IMR-90 (cell line): ENCODE measurements at places on chromosomes 11 and 22. TPM values are rescaled to one million over a fixed set of nuclear protein-coding genes. Genes with fewer than 3 reads are reported as not detected.
A peak's percentile ranks its signal among the peaks of the same experiment; 100 is the strongest.

DNA sequence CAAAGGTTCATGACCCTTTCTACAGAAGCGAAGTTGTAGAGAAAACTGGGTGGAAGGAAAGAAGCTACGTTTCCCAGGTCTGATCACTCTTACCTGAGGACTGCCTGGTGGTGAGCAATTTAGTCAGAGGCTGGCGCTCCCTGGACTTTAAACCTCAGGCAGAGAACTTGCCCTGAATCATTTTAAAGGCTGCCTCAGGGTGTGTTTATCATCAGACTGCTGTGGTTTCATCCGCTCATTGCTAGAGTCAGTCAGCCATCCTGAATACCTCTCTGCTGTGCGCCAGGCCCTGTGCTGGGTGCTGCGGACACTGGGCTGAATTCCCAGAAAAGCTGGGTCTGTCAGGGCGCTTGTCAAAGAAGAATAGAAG is 2.7 kb downstream of the DTX4 start:
- DNase-seq, result peak; percentile 70

DNA sequence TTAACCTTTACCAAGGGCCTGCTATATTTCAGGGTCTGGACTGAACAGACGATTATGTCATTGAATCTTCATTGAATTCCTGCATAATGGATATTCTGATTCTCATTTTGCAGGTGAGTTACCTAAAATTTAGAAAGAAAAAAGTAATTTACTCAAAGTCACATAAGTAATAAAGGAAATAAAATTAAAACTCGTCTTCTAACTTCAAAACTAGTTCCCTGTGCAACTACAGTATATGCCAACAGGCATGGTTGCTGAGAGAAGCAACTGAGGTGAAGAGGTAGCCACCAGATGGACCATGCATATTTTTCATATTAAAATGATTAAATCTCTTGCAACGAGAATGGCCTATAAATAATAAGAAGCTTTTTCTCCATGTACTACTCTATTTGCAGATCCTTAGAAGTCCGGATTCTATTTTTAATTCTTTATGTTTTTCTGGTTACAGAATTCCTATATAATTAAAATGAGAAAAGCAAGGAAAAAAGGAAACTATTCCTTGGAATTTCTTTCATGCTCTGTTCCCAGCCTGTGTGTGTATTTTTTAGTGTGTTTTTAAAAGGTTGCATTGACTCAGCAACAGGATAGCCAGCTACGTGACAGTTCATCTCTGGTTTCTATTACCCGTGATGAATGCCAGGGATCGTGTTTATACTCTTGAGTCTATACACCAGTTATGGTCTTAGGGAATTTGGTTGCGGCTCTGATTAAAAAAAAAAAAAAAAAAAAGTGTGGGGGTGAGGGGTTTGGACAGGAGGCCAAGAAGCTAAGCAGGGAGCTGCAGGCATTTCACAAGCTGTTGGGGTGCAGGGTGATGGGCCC is 186.8 kb downstream of the ETS1 start:
- peak; percentile 89 for DNase-seq

- no peak for DNase-seq
Measured at GRCh38 chr22:47784991-47785390, 1022.5 kb downstream of the TBC1D22A start.

GRCh38 chr11:120718171-120718570 is 206.6 kb downstream of the GRIK4 start:
- no peak for DNase-seq

DNA sequence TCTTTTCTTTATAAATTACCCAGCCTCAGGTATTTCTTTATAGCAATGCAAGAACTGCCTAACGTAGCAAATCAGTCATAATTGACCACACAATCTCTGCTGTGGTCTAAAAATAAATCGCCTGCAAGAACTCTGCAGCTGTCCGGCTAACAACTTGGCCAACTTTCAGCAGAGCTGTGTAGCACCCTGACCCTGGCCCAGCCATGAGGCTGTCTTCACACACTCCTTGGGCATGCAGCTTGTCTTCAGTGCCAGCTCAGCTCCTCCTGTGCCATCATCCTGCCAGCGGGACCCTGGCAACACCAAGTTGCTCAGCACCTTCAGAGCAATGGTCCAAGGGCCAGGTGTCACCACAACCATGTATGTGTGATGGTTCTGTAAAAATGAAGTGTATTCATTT is 355.6 kb downstream of the OPCML start:
- DNase-seq, result no peak

GRCh38 chr11:74443071-74443864 is 24.1 kb downstream of the KCNE3 start:
- peak; percentile 11 for DNase-seq

GRCh38 chr11:109184376-109184775 is 237.6 kb upstream of the C11orf87 start:
- no peak for DNase-seq

- DNase-seq, result no peak
Measured at GRCh38 chr11:96388891-96389719, 607 bp downstream of the CCDC82 start.

DNA sequence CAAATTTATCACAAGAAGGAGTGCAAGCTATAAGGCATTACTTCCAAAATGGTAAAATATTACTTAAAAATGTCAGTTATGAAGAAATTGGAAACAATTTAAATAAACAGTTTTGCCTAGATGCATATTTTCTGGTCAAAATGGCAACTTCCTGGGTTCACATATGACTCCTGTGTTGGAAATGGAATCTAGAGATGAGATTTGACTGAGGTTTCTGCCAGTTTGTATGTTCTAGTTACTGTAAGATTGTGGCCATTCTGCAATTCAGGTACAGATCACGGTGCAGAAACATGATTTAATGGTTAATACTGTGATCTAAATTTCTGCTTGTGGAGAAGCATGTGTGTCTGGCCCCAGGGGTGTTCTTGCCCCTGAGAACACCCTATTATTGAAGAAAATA is 3.4 kb upstream of the OR4C6 start:
- no peak for DNase-seq

DNA sequence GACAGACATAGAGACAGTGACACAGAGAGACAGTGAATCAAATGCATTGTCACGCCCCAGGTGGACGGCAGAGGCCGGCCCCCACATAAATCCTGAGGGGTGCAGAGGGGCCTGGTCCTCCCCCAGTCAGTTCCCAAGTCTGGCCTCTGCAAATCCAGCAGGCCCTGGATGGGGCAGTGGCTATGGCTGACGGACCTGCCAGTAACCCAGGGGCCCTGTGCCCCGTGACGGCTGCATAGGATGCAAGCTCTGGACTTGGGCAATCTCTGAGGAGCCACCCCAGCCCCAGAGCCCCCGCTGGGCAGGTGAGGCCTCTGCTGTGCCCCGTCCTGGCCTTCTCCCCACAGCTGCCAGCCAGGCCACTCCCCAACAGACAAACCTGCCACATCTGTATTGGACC is 204.5 kb downstream of the BRD1 start:
- DNase-seq, result no peak

DNA sequence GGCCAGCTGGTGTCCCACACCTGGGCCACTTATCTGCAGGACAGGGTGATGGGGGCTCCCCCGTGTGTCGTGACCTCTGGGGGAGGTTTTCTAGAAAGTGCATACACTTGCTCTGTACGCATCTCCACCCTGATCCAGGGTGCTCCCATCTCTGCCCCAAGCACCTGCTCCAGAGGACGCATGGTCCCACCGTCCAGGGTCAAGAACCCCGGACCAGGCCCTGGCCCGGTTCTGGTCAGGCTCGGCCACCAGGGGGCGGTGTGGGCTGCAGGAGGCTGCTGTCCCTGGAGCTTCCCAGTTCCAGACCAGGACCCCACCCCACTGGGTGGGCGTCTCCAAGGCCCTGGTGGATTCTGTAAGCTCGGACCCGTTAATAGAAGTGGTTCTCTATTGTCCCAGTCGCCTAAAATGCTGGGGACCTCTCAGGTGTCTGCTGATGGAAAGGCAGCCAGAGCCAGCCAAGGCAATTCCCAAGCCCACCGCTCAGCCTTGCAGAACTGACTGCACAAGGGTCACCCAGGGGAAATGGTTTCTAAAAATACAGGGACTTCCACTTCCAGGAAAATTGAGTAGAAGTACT is 34.7 kb upstream of the SEPTIN5 start:
- DNase-seq, result no peak

- DNase-seq, result no peak
Measured at GRCh38 chr11:35662061-35662648, 420 bp upstream of the TRIM44 start.

DNA sequence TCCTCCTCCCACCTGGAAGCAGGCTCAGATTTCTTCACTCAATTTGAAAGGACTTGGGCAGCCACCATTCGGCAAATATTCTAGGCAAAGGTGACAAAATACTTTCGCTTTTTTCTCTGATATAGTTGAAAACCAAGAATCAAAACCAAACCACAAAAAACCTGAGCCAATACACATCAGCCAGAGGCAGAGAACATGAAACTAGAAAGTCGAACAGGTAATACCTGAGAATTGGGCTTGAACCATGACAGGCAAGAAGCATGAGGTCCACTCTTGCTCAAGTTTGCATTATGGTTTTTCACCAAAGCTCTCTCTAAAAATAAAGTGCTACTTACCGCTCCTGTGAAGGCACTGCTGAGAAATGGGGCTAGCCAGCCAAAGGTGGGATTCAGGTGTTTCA is 26.2 kb upstream of the LDLRAD3 start:
- no peak for DNase-seq

GRCh38 chr11:34811858-34812257 is 104.3 kb downstream of the APIP start:
- DNase-seq, result no peak

- peak; percentile 63 for DNase-seq
Measured at GRCh38 chr11:17277024-17277584, 565 bp downstream of the NUCB2 start.

GRCh38 chr11:105862736-105863367 is 159.2 kb downstream of the MSANTD4 start:
- DNase-seq, result peak; percentile 68

DNA sequence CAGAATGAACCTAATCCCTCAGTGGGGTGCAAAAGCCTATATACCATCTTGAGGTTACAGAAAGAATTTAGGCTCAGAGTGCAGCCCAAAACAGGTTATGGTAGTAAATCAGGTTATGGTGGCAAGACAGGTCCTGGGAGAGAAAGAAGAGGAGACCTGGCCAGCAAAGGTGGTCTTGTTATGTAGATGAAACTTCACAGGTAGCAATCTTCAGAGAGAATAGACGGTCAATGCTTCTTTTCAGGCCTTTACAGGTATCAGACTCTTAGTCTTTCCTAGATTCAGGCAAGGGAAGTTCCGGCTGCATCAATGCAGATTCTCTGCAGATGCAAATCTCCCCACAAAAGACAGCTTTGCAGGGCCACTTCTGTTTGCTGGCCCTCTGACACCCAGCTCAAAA is 45.8 kb upstream of the SORL1 start:
- DNase-seq, result no peak

DNA sequence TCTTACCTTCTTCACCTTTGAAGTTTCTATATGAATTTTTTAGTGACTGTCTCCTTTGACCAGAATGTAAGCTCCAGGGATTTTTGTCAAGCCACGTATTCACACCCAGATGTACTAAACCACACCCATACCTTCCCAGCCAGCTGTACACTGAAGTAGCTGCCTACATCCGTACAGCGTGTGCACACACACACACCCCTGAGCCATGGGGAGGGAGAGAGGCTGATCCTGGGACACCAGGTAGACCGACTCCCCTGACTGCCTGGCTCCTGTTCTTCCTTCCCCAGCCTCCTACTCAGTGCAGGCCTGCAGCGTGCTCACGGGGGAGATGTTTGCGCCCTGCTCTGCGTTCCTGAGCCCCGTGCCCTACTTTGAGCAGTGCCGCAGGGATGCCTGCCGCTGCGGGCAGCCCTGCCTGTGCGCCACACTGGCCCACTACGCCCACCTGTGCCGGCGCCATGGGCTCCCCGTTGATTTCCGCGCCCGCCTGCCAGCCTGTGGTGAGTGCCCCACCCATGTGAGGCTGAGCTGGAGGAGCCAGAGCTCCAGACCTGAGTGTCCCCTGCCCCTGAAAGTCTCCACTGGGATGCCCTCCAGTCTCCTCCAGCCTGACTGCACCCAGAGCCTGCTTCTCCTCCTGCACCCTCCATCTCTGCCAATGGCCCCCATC is 25.9 kb downstream of the OTOG start:
- no peak for DNase-seq

DNA sequence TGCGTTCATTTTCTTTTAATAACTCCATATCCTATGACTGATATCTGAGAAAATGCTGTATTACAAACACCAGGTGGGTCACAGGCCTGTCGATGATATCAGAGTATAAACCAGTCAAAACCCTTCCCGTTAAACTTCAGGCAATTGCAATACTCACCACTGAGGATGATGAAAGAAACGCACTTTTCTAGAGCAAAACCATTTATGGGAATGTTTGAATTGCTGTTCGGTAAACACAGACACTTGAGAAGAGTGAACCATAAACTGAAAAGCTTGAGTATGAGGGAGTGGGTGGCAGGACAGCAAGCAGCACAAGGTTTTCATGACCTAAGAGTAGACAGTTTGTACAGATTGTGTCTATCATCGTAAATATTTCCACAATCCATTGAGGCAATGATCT is 139.8 kb upstream of the CEP126 start:
- peak; percentile 92 for DNase-seq

- no peak for DNase-seq
Measured at GRCh38 chr22:29190051-29190450, 15.6 kb upstream of the EMID1 start.

GRCh38 chr11:30960387-30960992 is 374.3 kb upstream of the MPPED2 start:
- peak; percentile 47 for DNase-seq

DNA sequence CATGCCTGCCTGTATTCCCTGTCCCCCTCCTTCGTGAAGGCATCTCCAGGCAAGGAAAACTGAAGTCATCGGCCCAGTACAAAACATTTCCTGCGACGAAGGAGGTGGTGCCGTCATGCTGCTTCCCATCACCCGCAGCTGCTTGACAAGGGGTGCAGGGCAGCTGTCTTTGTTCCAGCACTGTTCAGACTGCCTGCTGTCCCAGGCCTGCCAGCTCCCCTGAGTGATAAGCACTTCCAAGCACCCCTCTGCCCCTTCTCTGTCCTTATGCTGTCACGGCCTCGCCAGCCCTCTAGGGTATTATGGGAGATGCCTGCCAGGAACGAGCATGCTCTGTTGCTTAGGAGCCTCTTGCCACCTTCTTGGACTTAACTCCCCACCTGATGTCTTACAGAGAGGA is 37.1 kb upstream of the BSX start:
- DNase-seq, result no peak

- DNase-seq, result no peak
Measured at GRCh38 chr22:45162531-45162930, 1.2 kb upstream of the NUP50 start.

- peak; percentile 25 for DNase-seq
Measured at GRCh38 chr11:132114185-132114584, 743.8 kb downstream of the NTM start.

GRCh38 chr11:92225568-92226330 is 1.1 kb downstream of the FAT3 start:
- no peak for DNase-seq

The MS4A15 gene
- not detected in 2 replicates for total RNA-seq

The SLC22A24 gene
- total RNA-seq, result not detected in 2 replicates

The SOX10 gene
- total RNA-seq, result not detected in 2 replicates

The PTDSS2 gene
- total RNA-seq, result 21.4 and 23.5 TPM in 2 replicates

The LAYN gene
- total RNA-seq, result 92.5 and 111 TPM in 2 replicates

The SLC22A8 gene
- not detected in 2 replicates for total RNA-seq

The MMP13 gene
- not detected in 2 replicates for total RNA-seq

The KRTAP5-1 gene
- not detected in 2 replicates for total RNA-seq

The QSER1 gene
- total RNA-seq, result 15.6 and 21.1 TPM in 2 replicates

The PGA4 gene
- total RNA-seq, result not detected in 2 replicates

The TSPAN18 gene
- total RNA-seq, result under 0.01 and 0.36 TPM in 2 replicates

The SCGB2A2 gene
- total RNA-seq, result not detected in 2 replicates

The TYMP gene
- total RNA-seq, result 0.18 and 0.28 TPM in 2 replicates

The CHADL gene
- 0.18 and 0.28 TPM in 2 replicates for total RNA-seq

The C11orf97 gene
- not detected in 2 replicates for total RNA-seq

The MAJIN gene
- total RNA-seq, result not detected in 2 replicates

The SMIM35 gene
- not detected in 2 replicates for total RNA-seq

The YAP1 gene
- total RNA-seq, result 207 and 251 TPM in 2 replicates

The PRSS23 gene
- total RNA-seq, result 123 and 199 TPM in 2 replicates

The POU2AF3 gene
- not detected in 2 replicates for total RNA-seq
